ENCODE measurements at places on chromosomes 11 and 22.

DNA sequence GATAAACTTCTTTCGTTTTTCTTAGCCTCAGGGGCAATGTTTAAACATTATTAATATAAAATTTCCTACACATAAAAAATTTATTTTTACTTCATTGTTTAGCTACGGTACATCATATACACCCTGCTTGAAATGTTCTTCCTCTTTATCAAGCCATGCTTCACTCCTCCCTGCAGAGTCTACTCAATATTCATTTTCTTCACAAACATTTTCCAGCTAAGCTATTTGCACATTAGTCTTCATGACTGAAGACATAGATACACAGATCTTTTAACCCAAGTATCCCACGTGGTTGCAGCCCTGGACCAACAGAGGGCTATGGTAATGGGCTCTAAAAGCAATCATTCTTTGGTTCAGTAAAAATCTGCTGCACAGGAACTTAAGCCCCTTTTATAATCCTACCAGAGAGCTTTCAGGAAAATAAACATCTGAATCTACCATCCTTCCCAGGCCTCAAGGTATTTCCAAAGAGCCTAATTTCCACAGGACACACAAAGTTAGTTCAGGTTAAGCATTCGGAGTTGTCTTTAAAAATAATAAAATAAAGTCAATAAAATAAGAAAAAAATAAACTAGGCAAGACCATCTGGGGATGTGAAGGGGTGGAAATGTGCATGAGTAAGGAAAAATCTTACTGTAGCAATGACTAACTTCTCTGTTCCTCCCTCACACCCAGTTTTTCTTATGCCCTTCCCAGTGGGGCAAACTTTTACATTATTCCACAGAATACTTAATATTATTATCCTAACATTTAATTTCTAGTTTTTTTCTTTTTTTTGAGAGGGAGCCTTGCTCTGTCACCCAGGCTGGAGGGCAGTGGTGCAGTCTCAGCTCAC, 21.6 kb upstream of the OR6X1 start:
- no peak for DNase-seq

DNA sequence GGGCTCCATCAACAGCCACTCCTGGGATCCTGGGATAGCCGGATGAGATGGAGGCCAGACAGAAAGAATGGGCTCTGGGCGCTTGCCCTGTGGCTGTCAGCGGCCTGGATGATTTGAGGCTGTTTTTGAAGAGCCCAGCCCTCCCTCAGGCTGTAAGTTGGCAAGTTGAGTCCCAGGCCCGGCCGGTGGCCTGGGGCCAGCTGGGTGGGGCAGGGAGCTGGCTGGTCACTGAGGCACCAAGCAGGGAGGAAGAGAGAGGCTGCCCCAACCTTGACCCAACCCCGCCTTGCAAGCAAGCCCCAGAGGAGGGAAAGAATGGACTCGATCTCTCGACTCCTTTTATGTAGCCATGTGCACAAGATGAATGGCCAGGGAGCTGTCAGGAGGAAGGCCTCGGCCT, 34.9 kb downstream of the RIBC2 start:
- no peak for DNase-seq

DNA sequence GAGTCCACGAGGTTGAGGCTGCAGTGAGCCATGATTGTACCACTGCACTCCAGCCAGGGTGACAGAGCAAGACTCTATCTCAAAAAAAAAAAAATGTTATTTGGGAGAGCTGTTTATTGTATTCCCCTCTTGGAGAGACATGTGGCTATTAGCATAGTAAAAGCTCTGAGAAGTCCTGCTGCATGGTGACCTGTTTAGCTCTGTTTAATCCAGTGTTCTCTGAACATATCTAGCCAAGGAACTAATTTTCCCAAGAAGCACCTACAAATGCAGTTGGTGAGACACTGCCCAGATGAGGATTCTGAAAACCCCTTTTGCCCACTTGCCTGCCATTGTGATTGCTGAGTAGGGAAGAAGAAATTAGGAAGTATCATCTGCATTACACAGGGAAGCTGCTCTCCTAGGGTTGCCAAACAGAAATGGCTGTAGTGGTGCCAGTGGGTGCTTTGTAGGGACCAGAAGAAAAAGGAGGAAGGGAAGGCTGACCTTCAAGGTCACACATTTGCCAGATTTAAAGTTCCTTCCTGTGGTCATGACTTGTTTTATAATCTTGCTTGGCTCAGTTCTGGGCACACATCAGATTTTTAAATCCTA, 15.7 kb downstream of the TIMP3 start:
- DNase-seq = no peak

DNA sequence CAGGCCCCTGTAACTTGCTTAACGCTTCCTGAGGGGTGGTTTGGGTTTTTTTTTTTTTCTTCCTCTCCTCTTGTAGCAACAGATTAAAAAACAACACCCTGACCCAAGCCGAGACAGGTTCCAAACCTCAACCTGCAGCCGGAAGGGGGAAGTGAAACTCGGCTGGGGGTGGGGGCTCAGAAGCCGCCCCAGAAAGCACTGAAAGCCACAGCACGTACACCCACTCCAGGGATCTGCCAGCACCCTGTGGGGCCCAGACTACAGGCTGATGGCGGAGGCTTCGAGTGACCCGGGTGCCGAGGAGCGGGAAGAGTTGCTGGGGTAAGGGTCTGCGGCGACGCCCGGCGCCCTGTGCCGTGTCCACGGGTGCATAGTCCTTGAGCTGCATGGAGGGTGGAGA, at the start of gene LSP1:
TSS of gene LSP1 (plus strand) at position 208 of the 400 bp plus-strand sequence. CDS start at position 269, 61 bp downstream.
- peak; percentile 77 for DNase-seq

DNA sequence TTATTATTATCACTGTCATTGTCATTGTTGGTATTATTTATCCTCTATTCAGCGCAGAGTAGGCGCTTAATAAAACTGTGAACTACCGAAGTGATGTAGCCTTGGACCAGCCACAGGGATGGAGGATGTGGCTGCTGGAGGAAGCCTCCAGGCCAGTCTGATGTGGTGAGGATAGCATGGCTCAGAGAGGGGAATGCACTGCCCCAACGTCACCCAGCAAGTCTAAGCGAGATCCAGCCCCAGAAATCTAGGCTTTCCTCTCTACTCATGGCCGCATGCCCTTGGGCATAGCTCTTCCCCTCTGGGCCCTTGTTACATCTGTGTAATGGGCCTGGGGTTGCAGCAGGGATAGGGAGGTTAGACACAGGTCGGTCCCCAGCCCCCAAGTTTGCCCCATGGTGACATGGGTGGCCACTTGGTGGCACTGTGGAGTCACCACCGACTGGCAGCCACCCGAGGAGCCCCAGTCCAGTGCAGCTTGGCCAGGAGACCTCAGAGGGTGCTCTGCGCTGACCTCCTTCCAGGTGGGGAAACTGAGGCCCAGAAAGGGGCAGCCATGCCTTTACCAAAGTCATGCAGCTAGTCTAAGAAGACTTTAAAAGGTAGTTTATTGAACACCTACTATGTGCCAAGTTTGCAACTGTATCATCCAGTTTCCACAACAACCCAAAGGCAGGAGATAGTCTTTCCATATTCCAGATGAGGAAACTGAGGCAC, 395.7 kb downstream of the MN1 start:
- no peak for DNase-seq

DNA sequence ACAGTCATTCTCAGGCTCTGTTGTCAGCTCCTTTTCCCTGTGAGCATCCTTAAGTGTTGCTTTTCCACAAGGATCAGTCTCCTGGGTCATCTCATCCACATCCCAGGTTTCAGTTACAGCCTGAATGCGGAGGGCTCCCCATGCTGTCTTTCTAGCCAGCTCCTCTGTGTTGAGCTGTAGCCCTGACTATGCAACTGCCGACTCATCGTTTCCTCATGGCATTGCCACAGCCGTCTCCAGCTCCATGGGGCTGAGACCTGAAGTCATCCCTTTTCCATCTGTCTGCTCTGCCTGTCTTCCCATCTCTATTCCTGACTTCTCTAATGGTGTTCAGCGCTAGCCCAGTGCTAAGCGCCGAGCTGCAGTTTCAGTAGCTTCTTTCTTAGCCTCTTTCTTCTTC, 11.8 kb downstream of the SAMM50 start:
- DNase-seq = no peak

DNA sequence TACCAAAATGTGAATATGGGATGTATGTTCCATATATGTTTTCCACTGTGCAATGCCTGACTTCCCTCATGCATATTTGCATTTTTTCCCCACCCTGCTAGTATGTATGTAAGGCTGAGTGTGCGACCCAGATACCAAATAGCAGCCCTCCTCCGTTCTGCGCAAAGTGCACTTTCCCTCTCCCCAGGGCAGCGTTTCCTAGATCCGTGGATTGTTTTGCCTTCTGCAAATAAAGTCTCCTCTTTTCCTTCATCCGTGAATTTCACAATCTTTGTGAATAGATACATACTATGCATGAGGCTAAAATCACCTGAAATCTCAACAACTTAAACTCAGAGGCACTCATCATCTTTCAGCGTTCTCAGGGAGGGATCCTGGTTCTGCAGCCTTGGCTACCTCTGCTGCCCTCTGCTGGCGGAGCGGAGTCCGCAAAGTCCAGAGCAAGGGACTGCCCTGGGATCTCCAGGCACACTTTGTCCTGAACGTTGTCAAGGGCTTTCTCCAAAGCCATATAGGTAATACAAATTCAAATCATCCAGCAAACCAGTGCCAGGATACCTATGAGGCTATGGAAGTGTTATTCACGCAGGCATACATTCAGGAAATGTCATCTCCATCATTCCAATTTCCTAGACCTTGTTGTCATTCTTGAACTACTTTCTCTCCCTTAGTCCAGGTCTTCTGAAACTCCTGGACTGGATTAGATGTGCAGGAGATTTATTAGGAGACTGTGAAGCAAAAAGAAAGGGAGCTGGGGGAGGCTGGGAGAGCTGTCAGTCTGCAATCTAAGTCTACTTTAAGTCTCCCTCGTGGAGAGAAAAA, 53.1 kb downstream of the CNTF start:
- DNase-seq = peak; percentile 77

DNA sequence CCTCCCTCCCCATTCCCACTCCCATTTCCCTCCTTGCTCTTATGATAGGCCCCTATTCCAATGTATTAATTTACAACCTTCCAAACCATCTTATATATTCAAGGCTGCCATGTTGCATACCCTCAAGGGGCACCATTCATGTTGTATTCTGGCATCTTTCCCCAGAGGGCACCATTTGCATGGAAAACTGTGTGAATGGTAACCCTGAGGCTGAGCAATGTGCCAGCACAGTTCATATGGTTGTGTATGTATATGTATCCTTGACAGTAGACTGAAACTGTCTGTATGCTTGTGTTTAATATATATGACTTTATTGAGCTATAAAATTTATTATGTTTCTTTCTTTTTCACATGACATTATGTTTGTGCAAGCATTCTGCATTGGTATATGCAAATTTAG, 7.3 kb downstream of the RASSF10 start:
- DNase-seq = no peak

DNA sequence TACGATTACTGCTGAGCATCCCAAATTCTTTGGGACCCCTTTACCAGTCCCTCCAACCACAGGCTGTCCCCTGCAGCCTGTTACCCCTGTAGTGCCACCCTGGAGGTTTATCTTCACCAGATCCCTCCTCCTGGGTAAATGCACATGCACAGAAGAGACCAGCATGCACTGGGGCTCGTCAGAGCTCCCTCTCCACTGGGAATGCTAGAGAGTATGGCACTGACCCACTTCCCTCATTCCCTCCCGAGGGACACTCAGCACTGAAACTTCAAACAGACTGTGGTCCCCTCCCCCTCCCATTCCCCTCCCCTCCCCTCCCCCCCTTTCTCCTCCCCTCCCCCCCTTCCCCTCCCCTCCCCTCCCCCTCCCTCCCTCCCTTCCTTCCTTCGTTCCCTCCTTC, 49.1 kb downstream of the C11orf91 start:
- DNase-seq = no peak
